ENCODE measurements at places on chromosomes 5 and 9.

- no peak for DNase-seq
Measured at GRCh38 chr9:29928072-29928471, 2354.8 kb upstream of the C9orf72 start.

GRCh38 chr5:98813755-98814154 is 40.3 kb downstream of the RGMB start:
- DNase-seq: no peak

DNA sequence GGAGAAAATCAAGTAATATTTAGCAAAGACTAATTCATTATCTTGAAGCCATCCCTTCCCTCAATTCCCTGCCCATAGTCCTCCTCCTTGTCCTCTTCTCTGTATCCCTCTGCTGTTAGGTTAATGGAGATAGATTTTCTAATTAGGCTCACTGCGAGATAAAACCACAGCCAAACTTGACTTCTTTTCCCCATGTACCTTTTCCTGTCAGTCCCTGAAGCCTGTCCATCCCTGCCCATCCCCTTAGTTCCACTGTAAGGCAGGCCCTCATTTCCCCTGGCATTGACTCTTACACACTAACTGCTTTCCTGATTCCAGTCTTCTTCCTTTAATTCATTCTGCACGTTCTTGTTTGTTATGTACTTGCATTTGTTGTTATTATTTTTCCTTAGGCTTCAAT is 1.2 kb downstream of the TLR4 start:
- DNase-seq: no peak

DNA sequence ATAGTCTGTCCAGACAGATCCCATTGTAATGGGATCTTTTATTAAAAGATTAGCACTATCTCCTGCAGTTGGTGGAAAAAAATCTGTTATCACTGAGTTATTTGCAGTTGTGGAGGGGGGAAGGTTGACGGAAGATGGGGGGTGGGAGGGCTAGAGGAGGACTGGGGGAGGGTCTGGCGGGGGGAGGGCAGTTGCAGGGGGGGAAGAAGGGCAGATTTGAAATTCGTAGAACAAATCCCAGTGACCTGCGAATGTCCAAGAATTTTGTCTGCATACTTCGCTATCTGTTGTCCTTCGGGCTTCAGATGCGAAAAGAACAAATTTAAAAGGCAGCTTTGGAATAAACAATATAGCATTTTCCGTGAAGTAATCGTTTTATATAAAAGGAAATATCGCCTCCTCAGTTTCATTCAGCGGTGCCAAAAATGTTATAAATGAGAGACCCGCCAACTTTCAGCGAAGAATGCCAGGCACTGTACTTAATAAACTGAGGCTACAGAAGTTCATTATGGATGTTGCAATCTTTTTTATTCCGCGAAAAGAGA is 1.3 kb upstream of the FST start:
- DNase-seq: no peak

DNA sequence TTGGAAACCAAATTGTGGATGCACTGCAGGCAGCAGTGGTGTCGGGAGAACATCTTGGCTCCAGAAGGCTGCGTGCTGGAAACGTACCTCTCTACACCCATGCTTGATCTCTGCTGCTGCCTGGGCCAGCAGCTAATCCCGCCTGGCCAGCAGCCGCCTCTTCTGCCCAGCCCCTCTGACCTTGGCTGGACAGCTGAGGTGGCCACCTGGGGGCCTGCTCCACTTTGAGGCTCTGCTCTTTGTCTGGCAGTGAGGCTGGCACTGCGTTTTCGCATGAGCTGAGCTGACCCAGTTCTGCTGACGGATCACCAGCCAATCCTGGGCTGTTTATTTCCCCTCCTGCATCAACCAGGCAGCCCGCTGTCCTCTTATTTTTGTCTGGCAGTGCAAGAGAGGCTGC is 154.9 kb downstream of the TENT4A start:
- DNase-seq: no peak

GRCh38 chr5:2534251-2534650 is 217.2 kb downstream of the IRX2 start:
- DNase-seq: no peak

DNA sequence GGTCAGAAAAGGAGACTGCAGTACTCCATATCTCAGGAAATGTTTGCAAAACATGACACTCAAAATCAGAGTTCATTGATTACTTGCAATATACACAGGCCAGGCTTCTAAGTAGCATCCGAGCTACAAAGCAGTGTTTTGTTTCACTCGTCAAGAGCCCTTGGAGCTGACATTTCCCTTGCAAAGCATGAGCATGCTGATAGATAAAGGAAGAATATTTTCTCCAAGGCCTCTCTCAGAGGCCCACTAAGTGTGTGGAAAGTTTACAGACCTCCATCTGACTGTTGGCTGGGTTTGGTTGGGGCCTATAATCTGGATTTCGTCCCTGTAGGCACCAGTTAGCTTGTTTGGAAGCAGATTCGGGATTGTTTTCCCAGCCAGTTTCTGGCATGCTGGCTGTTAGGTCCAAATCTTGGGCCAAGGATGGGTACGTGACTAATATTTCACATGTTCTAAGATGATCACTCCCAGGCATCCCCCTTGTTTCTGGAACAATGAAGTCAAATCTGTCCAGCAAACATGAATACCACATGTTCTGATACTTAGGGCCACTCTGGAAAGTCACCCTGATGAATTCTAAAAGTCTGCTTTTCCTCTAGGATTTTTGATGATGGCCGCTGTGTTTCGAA is 161.3 kb downstream of the RFK start:
- no peak for DNase-seq

DNA sequence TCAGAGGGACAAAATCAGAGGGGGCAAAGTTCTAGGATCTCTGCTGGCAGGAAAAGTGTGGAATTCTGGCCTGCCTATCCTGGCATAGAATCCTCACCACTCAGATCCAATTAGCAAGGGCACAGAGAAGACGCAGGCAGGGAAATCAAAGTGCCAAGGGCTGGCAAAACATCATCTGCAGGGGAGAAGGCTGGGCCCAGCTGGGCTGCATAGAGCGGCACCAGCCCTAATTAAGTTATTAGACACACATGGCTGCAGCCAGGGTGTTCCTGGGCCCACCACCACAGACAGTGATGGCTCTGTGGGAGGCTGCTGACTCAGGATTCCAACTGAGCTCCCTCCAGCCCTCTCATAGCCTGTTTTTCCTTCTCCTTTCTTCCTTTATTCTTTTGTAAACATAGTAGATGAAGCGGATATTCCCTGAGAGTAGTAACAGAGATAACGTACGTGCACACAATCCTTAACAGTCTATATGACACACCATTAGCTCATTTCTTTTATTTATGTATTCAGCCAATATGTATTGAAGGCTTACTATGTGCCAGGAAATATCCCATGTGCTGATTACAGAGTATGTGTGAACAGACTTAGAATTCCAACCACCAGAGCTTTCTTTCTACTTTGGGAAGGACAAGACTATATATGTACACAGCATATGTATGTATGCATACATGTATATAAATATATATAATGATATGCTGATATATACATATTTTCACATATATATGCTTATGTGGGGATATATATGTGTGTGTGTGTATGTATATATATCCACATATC is 236.1 kb downstream of the ASTN2 start:
- peak; percentile 61 for DNase-seq

GRCh38 chr5:73395256-73395655 is 53.3 kb downstream of the FOXD1 start:
- DNase-seq: no peak

GRCh38 chr5:169298193-169298592 is 2.7 kb downstream of the SLIT3 start:
- no peak for DNase-seq

DNA sequence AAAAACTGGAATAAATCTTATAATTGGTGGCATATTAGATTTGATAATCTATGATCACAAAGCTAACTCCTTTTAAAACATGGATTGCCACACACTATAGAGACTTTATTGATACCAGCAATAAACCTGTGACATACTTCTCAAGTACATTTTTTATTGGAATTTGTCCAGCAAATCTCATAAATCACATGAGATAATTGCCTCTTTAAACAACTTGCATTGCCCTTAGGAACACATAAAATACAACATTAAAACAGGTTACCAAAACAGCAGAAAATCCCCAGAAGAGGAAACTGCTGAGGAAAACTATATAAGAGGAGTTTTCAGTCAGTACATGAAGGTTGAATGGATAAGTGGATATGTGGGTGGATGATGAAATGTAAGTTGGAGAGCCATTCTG is 124.6 kb downstream of the SNCAIP start:
- DNase-seq: peak; percentile 12

DNA sequence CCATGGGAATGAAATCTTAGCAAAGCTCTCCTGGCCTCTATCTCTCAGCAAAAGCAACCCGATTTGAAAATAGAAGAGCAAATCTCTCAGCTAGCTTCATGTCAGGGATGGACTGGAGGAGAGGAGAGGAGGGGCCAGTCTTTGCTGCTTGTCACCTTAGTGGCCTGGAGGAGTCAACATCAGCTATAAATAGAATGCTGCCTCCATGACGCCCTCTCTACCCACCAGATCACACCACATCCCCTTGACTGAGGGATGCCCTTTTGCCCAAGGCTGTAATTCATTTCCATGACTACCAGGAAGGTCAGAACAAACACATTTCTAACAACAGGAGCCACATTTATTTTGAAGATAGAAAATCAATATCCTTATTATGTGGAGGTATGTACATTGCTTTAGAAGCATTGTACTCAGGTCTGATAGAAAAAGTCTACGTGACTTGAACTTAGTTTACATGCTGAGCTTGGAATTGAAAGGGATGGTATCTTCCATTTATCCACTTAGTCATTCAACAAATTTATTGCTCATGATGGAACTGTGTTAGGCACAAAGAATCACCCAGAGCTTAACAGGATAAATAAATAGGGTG is 92.4 kb upstream of the LIFR start:
- no peak for DNase-seq

- DNase-seq: no peak
Measured at GRCh38 chr5:66710557-66711088, 114.4 kb downstream of the MAST4 start.

- no peak for DNase-seq
Measured at GRCh38 chr5:42429694-42430093, 6.5 kb downstream of the GHR start.

DNA sequence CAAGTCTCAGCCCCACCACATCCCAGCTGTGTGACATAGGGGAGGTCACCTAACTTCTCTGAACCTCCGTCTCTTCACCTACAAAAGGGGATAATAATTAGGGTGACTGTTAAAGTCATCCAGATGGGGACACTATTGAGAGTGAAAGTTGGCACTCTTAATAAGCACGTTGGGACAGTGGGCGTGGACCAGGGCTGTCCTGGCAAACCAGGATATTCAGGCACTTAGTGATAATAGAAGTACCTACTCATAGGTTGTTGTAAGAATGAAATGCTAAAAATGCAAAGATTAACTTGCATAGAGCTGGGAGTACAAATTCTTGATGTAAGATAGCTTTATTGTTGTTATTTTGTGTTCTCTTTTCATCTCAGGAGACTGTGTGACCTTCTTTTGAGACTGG is 177.9 kb downstream of the MELK start:
- DNase-seq: no peak

DNA sequence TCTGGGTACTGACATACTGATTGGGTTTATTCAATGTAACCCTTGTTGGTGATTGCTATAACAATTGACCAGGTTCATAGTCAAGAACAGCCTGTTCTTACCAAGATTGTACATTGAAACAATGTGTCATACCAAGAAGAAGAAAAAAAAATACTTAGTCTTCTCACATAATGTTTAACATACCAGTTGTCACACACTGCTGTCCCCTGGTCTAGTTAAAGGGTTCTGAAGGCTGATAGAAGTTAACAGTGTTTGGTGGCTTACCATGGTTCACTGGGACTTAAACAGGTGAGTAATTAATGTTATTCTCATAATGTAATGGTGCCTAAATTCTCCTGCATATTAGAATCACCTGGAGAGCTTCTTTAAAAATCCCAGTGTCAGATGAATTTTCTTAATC is 18.5 kb upstream of the CDC42SE2 start:
- no peak for DNase-seq

- no peak for DNase-seq
Measured at GRCh38 chr5:10457682-10458574, 16.2 kb downstream of the ROPN1L start.

GRCh38 chr9:27485158-27485557 is 38.9 kb upstream of the IFNK start:
- no peak for DNase-seq

- DNase-seq: no peak
Measured at GRCh38 chr9:121822093-121823085, 171.0 kb downstream of the DAB2IP start.

DNA sequence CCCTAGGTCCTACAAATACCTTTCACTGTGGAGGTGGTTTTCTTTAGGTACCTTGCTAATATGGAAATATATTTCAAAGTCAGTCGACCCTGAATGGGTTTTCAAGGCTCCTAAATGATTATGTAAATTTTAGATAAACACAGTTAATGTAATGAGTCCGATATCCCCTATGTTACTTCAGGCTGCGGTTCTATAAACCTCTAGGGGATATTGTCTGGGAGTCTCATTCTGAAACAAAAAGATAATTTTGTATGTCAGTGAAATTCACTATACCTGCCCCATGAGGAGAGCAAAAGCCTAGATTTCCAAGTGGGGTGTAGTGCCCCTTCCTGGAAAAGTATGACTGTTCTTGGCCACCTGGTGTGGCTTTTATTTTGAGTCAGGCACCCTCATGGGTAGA is 377.3 kb downstream of the ICE1 start:
- no peak for DNase-seq

GRCh38 chr5:128799945-128800344 is 165.3 kb upstream of the SLC27A6 start:
- no peak for DNase-seq

- no peak for DNase-seq
Measured at GRCh38 chr9:32671333-32671732, 35.9 kb upstream of the TAF1L start.

- no peak for DNase-seq
Measured at GRCh38 chr9:87894998-87895625, 12.4 kb downstream of the SPATA31E1 start.

DNA sequence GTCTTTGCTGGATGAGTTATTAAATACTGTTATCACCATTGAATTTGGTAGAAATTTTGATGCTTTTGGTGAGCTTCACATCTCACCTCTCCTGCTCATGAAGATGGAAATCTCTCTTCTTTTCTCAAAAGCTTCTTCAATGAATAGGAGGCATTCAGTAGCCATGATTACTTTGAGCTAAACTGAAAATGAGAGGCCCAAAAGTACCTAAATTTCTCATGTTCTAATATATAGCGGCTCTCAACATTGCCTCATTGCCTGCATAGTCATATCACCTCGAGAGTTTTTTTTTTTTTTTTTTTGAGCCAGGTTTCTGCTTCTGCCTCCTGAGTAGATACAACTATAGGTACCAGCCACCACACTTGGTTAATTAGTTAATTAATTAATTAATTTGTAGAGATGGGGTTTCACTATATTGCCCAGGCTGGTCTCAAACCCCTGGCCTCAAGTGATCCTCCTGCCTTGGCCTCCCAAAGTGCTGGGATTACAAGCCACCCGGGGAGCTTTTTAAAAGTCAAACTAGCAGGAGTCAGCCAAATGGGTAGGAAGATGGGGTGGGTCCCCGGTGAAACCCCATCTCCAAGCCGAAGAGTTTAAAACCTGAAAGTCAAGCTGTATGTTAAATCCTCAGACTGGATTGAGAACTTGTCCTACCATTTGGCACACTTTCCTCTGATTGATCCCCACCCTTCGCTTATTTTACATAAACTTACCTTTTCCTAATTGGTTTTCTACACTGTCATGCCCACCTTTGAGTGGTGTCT is 169.0 kb downstream of the DOCK2 start:
- DNase-seq: no peak

GRCh38 chr5:173922527-173922926 is 34.4 kb downstream of the CPEB4 start:
- DNase-seq: no peak

Measured in NCI-H1105 treated with DMSO at 0.1 percent for 48 hours (cell line).